ENCODE measurements at places on chromosomes 3 and 15. TPM values are rescaled to one million over a fixed set of nuclear protein-coding genes. Genes with fewer than 3 reads are reported as not detected.

- no peak for DNase-seq
- H3K27ac ChIP-seq = no peak overlapping the region
- no peak overlapping the region for H3K4me3 ChIP-seq
- peaks cover 7% of the 10 kb centered on the region for H3K36me3 ChIP-seq
- peaks cover 21% of the 10 kb centered on the region for H3K4me1 ChIP-seq
These were observed 72.5 kb downstream of the UMPS start for GRCh38 chr3:124802702-124803101.

DNA sequence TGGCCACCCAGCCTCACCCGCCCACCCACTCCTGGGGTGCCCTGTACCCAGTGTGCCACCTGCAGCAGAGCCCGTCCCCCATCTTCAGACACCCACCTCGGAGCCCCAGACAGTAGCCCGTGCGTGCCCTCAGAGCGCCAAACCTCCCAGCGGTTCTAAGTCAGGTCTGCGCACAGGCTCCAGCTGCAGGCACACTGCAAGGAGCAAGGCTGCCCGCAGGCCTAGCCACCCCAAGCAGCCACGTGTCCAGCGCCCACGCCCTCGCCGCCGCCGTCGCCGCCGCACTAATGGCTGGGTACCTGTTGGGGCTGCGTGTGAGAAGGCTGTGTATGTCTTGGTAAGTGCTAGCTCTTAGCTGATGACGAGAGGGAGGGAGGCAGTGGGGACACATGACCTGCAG, 8.8 kb upstream of the CHST14 start:
- H3K4me1 ChIP-seq = peaks cover 12% of the 10 kb centered on the region
- H3K4me3 ChIP-seq = no peak overlapping the region
- H3K27me3 ChIP-seq = no peaks in the 10 kb centered on the region
- peaks cover 66% of the 10 kb centered on the region for H3K36me3 ChIP-seq
- H3K27ac ChIP-seq = no peak overlapping the region

- no peaks in the 10 kb centered on the region for H3K27me3 ChIP-seq
- no peak for DNase-seq
- no peak overlapping the region for H3K27ac ChIP-seq
- H3K36me3 ChIP-seq = no peaks in the 10 kb centered on the region
These were observed 23.5 kb upstream of the TBC1D5 start for GRCh38 chr3:17765819-17766472.

DNA sequence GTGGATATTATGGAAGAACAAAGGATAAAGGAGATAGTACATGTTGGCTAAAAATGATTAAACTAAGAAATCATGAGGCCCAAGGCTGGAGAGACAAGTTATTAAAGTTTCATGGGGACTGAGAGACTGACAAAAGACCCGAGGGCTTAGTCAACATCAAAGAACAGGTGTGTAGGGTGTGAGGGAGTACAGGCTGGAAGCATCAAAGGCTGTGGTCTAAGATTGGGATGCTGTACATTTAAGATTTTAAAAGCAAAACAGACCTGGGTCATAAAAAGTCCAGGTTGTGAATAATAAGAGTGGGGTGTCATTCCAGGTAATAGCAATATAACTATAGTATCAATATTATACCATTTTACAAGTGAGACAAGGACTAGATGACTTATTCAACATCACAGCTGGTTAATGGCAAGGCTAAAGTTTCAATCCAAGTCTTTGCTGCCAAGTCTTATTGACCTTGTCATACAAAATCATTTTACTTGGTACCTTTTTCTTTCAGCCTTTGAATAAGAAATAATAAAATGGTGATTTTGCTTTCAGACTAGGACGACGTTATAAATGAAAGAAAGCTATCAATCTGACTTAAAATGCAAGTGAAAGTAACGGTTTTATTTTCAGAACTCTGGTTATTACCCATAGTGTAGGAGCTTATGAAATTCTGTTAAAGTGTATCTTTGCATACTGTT, 211.6 kb downstream of the TNIK start:
- no peak overlapping the region for H3K4me3 ChIP-seq
- DNase-seq = no peak
- no peaks in the 10 kb centered on the region for H3K27me3 ChIP-seq
- H3K4me1 ChIP-seq = no peaks in the 10 kb centered on the region
- H3K27ac ChIP-seq = no peak overlapping the region

GRCh38 chr15:56639631-56640030, 93.7 kb downstream of the ZNF280D start:
- no peaks in the 10 kb centered on the region for H3K27me3 ChIP-seq
- no peak overlapping the region for H3K27ac ChIP-seq
- DNase-seq = no peak

DNA sequence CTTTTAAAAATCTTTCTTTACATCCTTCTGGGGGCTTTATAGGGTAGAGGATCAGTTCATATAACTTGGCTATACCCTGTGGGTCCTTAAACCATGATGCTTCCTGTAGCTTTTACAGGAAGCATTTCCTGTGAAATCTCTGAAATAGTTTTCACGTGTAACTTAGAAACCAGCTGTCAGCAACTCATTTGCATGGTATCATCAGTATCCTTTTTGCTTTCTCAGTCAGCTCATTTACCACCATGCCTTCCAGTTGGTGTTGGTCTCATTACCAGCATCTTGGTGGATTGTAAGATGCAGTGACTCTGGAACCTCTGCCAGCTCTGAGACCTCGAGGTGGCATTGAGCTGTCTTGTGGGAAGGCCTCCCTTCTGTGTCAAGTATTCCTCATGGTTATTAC, 96.7 kb upstream of the MYZAP start:
- no peak overlapping the region for H3K27ac ChIP-seq
- no peaks in the 10 kb centered on the region for H3K27me3 ChIP-seq
- no peak for DNase-seq
- peaks cover 22% of the 10 kb centered on the region for H3K4me1 ChIP-seq
- H3K36me3 ChIP-seq = no peaks in the 10 kb centered on the region
- H3K4me3 ChIP-seq = no peak overlapping the region

- H3K27ac ChIP-seq = no peak overlapping the region
- no peaks in the 10 kb centered on the region for H3K36me3 ChIP-seq
- H3K4me1 ChIP-seq = no peaks in the 10 kb centered on the region
- no peaks in the 10 kb centered on the region for H3K27me3 ChIP-seq
- H3K4me3 ChIP-seq = no peak overlapping the region
These were observed 431.8 kb upstream of the CCDC54 start for GRCh38 chr3:106945435-106945834.

Gene TLR9
- not detected for total RNA-seq

Gene TTLL13
- not detected for total RNA-seq
